Karpas-422 (cell line): ENCODE measurements at places on chromosomes 12 and 14.
A peak's percentile ranks its signal among the peaks of the same experiment; 100 is the strongest.

GRCh38 chr12:79373896-79374499 is 316.8 kb downstream of the PAWR start:
- peak; percentile 74 for DNase-seq
- no peaks in the 10 kb centered on the region for H3K27me3 ChIP-seq
- no peaks in the 10 kb centered on the region for H3K36me3 ChIP-seq
- H3K4me3 ChIP-seq: no peak overlapping the region
- H3K27ac ChIP-seq: no peak overlapping the region

DNA sequence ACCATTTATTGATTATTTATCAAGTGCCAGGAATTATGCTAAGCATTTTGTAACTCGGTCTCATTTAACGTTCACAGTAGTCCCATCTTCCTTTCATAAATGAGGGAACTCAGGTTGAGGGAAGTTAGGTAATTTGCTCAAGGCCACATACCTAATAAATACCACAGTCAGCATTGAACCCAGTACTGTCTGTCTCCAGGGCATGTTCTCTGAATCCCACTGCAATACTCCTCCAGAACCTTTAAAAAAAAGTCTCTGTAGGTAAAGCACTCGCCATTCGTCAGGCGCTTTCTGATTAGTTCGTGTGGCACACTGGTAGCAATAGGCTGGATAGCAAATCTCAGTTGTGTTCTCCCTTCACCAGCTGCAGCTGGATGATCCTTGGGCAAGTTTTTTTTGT is 14.3 kb downstream of the SLC17A8 start:
- no peaks in the 10 kb centered on the region for H3K4me1 ChIP-seq
- H3K27me3 ChIP-seq: no peaks in the 10 kb centered on the region
- no peak for DNase-seq
- no peaks in the 10 kb centered on the region for H3K36me3 ChIP-seq
- no peak overlapping the region for H3K4me3 ChIP-seq

DNA sequence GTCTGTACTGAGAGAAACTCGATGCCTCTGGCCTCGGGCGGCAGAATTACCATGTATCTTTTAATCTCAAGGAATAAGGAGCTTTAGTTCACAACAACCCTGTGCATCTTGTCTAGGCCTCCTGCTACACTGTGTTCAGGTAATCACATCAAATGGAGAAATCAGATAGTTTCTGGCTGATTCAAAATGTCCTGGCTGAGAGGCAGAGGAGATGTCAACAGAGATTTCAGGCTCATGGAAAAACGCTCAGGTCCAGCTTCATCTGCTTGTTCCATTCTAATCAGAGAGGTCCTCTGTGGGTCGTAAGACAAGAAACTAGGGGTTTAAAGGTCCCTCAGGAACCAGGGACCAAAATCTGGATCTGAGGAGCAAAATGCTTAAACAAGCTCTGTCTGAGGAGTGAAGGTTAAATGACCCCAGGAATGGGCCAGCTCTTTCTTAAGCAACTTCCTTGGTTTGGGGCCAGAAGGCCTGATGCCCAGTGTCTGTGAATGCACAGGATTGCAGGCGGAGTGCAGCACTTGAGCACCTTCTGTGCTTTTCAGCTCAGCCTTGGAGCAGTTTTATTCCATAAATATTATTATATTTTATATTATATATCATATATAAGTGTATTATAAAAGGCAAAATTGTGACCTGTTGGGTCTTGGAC is 170.2 kb upstream of the PRICKLE1 start:
- no peaks in the 10 kb centered on the region for H3K36me3 ChIP-seq
- no peak for DNase-seq
- no peak overlapping the region for H3K4me3 ChIP-seq
- no peaks in the 10 kb centered on the region for H3K4me1 ChIP-seq

DNA sequence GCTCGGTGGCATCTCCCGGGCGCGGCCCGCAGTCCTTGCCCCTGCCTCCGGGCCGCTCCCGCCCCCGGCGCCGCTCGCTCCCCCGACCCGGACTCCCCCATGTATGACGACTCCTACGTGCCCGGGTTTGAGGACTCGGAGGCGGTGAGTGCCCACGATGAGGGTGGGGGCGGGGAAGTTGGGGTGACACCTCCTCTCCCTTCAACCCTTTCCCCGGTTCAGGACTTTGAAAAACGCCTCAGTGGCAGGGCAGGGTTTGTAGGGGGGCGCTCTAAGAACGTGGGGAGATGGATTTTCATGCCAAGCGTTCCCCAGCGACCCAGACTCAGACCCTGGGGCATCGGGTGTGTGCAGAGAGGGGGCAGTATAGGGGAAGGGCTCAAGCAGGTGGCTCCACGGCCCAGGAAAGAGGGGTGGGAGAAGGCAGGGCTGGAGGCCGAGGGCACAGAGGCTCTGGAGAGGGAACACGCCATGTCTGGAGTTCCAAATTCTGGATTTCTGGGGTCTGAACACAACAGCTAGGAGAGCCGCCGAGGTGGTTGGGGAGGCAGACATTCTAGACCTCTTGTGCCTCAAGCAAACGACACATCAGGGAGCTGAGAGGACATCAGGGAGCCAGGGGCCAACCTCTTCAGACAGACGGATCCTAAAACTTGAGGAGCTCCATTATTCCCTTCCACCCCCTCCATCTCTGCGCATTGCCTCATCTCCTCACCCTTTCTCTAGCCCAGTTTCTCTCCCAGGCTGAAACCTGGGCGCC is 715 bp downstream of the CACNB3 start:
- peaks cover 36% of the 10 kb centered on the region for H3K4me1 ChIP-seq
- H3K27ac ChIP-seq: no peak overlapping the region
- H3K4me3 ChIP-seq: peak overlapping the region; percentile 76
- H3K27me3 ChIP-seq: 0 out of 2 replicates have a peak, but pooled peaks cover 7% of the 10 kb centered on the region

- no peaks in the 10 kb centered on the region for H3K36me3 ChIP-seq
- H3K27ac ChIP-seq: no peak overlapping the region
- H3K4me3 ChIP-seq: no peak overlapping the region
- H3K27me3 ChIP-seq: no peaks in the 10 kb centered on the region
- DNase-seq: no peak
Measured at GRCh38 chr12:127516467-127516866, 750.5 kb upstream of the TMEM132C start.

DNA sequence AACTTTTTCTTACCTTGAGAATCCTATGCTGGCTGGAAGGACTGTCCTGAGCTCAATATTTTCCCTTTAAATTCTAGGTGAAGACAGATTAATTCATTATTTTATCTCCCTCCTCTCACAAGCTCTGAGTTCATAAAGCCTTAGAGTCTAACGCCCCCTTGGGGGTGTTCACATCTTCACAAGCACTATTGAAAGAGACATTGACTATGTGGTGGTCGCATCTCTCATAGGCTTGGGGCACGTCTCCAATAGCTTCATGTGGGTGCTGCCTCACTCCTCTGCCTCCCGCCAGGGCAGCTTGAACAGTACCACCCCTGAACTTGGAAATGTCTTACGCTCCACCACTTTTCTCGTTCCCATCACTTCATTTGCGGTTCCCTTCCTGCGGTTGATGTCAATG is 106.2 kb downstream of the UNC79 start:
- no peaks in the 10 kb centered on the region for H3K27me3 ChIP-seq
- no peaks in the 10 kb centered on the region for H3K36me3 ChIP-seq
- peaks cover 11% of the 10 kb centered on the region for H3K4me1 ChIP-seq
- H3K27ac ChIP-seq: no peak overlapping the region
- H3K4me3 ChIP-seq: no peak overlapping the region
- peak; percentile 78 for DNase-seq

GRCh38 chr12:115660211-115660805 is 617.2 kb downstream of the MED13L start:
- DNase-seq: no peak
- H3K4me3 ChIP-seq: no peak overlapping the region
- H3K36me3 ChIP-seq: no peaks in the 10 kb centered on the region
- H3K27me3 ChIP-seq: no peaks in the 10 kb centered on the region
- H3K27ac ChIP-seq: no peak overlapping the region

DNA sequence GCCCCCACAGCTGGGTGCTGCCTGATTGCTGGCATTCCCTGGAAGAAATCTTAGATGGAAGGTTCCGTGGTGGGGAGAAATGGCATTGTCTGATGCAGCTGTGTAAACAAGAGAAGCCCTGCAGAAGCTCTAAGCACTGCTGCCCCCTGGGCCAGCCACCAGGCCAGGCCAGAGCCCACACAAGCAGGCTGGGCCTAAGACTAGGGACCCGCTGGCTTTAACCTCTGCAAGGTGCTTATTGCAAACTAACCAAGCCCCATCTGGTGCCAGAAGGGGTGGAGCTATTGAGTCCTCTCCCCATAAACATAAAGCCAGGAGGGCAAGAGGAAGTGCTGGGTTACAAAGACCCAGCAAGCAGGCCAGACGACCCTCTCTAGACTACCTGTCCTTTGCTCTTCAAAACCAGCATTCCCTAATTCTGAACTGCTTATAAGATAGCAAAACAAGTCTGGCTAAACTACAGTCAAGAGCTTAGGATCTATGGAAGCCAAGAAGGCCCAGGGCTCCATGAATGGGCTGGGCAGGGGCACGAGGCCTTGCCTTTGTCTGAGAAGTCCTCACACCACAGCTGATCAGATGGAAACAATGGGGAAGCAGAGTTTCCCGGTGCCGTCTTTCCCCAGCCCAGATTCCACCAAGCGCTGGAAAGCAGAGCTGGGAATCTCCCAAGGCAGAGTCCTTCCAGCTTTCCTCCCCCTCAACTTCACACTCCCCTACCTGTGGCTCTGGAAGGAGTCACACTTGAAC is 28.8 kb downstream of the P2RX4 start:
- H3K27me3 ChIP-seq: no peaks in the 10 kb centered on the region
- H3K4me3 ChIP-seq: no peak overlapping the region
- no peak overlapping the region for H3K27ac ChIP-seq
- 0 out of 2 replicates have a peak, but pooled peaks cover 3% of the 10 kb centered on the region for H3K36me3 ChIP-seq
- H3K4me1 ChIP-seq: no peaks in the 10 kb centered on the region

DNA sequence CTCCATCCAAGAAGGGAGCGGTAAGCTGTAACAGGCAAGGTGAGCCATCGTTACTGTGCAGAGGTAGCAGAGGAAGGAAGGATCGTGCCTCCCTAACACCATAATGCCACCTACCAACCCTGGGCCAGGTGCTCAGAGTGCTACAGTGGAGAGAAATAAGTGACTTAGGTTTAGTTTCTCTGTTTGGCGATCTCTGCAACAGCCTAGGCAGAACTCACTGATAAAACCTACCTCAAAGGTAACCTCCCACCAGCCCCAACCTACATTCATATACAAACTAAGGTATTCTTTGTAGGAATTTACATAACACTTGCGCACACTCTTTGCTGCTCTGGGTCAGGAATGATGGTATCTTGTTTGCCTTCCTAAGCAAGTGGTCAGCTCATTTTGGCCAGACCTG is 93.4 kb upstream of the TMEM132D start:
- no peaks in the 10 kb centered on the region for H3K27me3 ChIP-seq
- no peak for DNase-seq
- H3K4me3 ChIP-seq: no peak overlapping the region
- H3K27ac ChIP-seq: no peak overlapping the region

DNA sequence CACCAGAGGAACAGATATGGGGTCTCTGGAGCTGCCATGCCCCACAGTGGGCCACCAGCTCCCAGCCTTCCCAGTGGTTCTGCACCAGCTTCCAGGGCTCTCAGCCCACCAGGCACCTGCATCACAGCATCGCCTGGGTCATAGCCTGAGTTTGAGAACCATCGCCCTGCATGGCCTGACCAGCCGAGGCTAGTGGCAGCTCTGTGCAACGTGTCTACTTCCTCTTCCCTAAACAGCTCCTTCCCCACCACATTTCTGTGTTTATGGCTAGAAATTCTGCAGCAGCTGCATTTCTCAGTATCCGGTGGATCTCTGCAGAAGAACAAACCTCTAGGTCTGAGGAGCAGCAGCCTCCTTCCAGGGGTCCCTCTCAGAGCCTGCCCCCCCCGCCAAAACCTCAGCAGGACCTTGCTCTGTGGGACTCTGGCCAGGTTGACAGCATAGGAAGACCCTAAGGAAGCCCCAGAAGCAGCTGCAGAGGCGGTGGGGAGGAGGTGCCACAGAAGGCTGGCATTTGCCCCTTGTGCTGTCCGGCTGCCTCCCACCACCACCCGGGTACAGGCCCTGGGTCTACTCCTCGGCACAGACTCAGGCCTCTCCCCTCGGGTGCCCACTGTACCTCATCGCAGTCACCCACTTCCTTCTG is 47.7 kb downstream of the PSMA6 start:
- no peak overlapping the region for H3K4me3 ChIP-seq
- DNase-seq: no peak
- H3K36me3 ChIP-seq: no peaks in the 10 kb centered on the region
- H3K4me1 ChIP-seq: peaks cover 7% of the 10 kb centered on the region

GRCh38 chr14:100777366-100777817 is 48.5 kb upstream of the MEG3 start:
- H3K36me3 ChIP-seq: no peaks in the 10 kb centered on the region
- H3K27ac ChIP-seq: no peak overlapping the region
- H3K27me3 ChIP-seq: no peaks in the 10 kb centered on the region; the same call in 1 of the 2 replicates
- H3K4me1 ChIP-seq: no peaks in the 10 kb centered on the region

DNA sequence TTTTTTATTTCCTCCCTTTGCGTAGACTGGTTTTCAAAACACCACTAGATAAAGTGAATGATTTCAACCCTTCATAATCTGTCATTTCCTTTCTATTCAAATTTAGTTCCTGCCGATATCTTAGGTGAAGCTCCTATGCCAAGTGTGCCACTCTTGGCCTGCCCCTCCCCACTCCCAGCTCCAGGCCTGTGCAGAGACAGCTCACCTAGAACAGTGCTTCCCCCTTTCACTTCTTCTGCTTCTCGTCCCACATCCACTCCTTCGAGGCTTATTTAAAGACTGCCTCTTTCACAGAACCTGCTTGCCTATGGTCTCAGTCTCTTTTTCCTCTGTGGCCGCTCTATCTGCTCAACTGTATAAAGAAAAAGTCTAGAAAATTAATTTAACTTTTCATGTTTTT is 473.8 kb downstream of the RAD51B start:
- no peak for DNase-seq
- H3K4me3 ChIP-seq: no peak overlapping the region
- peaks cover 16% of the 10 kb centered on the region for H3K4me1 ChIP-seq
- H3K27ac ChIP-seq: no peak overlapping the region

DNA sequence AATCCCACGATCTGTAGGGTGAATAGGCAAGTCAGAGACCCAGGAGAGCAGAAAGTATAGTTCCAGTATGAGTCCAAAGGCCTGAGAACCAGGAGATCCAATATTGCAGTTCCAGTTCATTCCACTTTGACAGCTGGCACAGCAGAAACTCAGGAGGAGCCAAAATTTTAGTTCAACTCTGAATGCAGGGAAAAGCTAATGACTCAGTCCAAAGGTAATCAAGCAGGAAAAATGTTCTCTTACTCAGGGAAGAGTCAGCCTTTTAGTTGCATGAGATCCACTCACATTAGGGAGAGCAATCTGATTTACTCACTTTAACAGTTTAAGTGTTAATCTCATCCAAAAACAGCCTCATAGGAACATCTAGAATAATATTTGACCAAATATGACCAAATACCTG is 130.2 kb upstream of the LRFN5 start:
- no peaks in the 10 kb centered on the region for H3K4me1 ChIP-seq
- no peak overlapping the region for H3K4me3 ChIP-seq
- H3K27me3 ChIP-seq: no peaks in the 10 kb centered on the region
- H3K36me3 ChIP-seq: no peaks in the 10 kb centered on the region
- no peak overlapping the region for H3K27ac ChIP-seq
- DNase-seq: no peak

- no peak overlapping the region for H3K27ac ChIP-seq
- DNase-seq: no peak
- H3K4me1 ChIP-seq: no peaks in the 10 kb centered on the region
- no peak overlapping the region for H3K4me3 ChIP-seq
Measured at GRCh38 chr14:102333390-102333789, 13.8 kb downstream of the ZNF839 start.
